ENCODE measurements at places on chromosomes 5 and 9.

DNA sequence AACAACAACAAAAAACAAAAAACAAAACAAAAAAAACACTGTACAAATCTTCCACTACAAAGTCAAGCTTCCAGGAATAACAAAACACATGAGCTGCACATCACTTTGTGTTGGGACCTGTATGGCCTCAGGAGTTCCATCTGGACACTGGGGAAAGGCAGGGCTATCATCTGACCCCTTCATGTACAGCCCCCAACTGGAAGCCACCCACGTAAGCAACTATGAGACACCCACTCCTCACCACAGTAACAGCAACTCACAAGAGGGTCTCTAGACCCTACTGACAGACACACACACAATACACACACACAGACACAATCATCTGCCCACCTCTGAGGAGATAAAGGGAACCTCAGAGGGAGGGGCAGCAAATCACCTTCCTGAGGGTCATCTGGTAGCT lies 81.7 kb upstream of the LRRTM2 start:
- no peak for DNase-seq

DNA sequence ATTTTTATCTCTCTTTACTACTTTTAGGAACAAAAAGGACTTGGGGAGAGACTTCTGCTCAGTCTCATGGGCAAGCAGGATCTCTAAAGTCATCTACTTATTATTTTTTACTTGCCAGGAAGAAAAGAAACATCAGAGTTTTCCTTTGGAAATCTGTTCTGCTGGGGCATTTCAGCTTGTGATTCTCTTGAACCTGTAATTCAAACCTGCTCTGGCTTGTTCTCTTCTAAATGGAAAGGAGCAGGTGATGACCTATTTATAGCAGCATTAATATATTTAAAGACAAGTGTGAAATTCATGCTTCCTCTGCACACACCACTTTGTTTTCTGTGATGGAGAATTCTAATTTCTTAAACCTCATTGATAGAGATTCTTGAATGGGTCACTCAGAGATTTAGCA lies 2.0 kb downstream of the ADCY2 start:
- DNase-seq = no peak

GRCh38 chr5:32584646-32585045 lies 711 bp upstream of the SUB1 start:
- DNase-seq = no peak

DNA sequence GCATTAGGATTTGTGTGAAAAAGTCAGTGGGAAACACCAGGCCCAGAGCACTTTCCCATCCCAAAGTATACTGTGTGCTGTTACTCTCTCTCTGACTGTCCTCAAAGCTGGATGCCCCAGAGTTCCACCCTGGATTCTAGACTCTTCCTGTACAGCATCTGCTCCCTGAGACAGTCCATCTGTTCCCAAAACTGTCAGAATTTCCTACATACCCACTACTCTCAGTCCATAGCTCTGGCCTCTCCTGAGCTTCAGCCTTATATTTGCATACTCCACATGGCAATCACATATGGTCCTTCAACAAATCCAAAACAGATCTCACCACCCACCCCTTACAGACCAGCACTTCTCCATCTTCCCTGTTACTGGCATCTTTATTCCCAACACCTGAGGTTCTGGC lies 9.5 kb downstream of the ELP1 start:
- DNase-seq = no peak

GRCh38 chr9:72187121-72187695 lies 38.0 kb downstream of the GDA start:
- DNase-seq = no peak

GRCh38 chr9:75112789-75113188 lies 24.5 kb downstream of the OSTF1 start:
- no peak for DNase-seq

DNA sequence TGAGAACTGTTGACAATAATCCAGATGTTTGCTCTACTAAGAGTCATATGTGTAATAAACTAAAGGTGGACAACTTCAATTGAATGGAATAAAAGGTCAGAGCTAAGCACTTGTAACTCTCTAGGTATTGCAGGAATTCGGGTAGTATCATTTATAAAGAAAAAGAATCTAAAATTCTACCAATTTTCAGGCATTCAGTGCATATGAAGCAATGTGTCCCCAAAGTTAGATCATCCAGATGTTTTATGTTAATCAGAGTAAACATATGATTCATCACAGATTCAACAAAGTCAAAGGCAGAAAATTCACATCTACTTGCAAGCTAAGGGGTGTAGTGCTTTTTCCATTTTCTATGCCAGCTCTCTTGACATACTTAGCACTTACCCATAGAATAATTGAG lies 477.1 kb downstream of the PDE4D start:
- no peak for DNase-seq

DNA sequence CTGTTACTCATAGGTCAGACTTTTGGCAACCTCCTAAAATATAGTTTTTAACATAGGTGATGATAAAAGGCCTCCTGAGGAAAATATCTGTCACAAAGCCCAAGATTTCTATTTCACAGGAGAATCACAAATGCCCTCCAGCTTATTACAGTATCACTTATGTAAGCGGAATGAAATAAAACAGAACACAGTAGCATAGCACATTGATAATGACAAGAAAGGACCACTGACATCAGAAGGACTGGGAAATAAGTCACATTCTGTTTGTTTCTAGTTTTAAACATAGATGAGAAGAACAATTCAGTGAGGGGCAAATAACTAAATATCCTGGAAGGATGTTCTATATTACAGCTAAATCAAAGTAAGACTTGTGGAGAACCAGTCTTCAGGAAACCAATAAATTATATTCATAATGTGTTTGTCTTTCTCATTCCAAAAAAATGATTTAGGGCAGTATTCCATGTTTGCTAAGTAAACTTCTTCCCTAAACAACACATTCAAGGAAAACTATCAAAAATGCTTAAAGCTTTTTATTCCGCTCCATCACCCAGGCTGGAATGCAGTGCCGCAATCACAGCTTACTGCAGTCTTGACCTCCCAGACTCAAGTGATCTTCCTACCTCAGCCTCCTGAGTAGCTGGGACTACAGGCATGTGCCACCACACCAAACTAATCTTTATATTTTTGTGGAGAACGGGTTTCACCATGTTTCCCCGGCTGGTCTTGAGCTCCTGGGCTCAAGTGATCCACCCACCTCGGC lies 20.8 kb upstream of the CTNNAL1 start:
- DNase-seq = no peak

Measured in OCI-LY7 (cell line).